LNCaP clone FGC (cell line): ENCODE measurements at places on chromosomes 5 and 9.
A peak's percentile ranks its signal among the peaks of the same experiment; 100 is the strongest.

- DNase-seq, result no peak
Observed at GRCh38 chr9:88808019-88808656, 183.1 kb upstream of the S1PR3 start.

DNA sequence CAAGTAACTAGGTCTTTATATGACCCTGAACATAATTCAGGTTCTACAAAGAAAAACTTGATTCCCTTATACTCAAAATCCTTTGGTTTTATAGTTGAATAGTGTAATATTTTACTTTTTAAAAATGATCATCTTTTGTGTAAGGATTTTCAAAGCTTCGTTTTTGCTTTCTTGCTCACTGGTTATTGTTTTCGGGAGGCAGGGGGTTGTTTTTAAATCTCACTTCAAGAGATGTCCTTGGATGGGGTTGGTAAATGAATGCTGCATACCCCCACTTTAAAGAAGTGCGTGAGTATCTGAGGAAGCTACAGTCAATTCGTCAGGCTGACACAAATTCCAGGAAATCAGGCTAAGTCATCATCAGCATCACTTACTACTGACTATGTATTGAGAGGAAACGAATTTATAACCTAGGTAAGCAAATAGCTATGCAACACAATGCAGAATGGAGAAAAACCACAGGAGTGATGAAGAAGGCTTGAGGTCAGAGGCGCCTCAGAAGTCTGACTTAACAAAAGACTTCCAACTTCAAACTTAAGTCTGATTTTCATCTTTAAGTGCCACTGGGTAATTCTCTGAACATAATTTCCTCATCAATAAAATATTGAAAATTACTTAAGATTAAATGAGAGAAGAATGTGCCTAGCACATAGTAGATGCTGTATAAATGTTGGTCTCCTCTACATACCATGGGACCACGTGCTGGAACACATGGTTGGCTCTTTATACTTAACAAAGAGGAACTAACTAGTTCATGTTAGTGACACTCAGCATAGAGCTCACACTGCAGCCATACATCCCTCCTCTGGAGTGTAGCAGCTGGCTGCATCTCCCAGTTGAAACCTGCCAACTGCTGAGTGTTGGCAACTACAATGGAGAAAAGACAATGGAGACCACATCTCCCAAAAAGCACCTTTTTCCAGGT is 106.0 kb upstream of the KIF2A start:
- no peak for DNase-seq

DNA sequence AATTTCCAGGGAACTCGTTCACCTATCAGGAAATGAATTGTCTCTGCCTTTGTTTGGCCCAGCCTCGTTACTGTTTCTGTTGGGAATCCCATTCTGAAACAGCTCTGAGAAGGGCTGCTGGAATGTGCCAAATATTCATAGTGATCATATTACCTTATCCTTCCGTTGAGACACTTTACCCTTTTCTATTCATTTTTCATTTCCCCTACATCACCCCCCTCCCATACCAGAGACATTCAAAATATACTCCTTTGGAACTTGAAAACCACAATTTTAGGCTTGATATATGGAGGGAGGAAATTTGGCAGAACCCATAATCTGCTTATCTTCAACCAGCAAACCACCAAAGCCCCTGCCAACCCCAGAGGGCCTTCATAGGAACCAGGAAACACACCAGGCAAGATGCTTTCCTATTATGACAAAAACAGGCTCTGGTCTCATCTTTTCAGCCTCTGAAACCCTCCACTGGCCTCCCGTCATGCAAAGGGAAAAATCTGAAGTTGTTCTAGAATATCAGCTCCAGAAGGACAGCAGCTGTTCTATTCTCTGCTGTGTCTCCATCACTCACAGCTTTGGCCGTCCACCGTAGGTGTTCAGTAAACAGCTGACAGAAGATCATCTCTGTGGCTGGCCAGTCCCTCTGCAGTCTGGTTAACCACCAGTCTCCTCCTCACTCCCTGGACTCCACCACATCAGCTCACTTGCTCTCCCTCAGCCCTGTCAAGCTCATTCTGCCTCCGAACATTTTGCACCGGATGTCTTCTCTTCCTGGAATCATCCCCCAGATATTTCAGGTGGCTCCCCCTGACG is 217.2 kb upstream of the WWC1 start:
- no peak for DNase-seq

- no peak for DNase-seq
Observed at GRCh38 chr5:180305481-180305880, 13.6 kb upstream of the MAPK9 start.

- DNase-seq, result peak; percentile 97
Observed at GRCh38 chr9:137482094-137482781, 23.1 kb upstream of the NSMF start.
